ENCODE measurements at places on chromosomes 6 and 20.
A peak's percentile ranks its signal among the peaks of the same experiment; 100 is the strongest.

DNA sequence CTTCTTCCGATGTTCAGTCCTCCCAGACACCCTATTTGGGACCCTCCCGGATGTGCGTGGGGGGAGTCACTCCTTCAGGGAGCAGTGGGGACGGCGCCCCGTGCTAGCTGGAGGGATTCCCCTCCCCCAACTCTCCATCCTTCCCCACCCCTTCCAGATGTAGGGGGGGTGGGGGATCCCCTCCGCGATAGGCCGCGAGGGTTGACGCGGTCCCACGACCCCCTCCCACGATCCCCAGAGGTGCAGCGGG is 548 bp downstream of the GNL1 start:
- DNase-seq, result no peak

DNA sequence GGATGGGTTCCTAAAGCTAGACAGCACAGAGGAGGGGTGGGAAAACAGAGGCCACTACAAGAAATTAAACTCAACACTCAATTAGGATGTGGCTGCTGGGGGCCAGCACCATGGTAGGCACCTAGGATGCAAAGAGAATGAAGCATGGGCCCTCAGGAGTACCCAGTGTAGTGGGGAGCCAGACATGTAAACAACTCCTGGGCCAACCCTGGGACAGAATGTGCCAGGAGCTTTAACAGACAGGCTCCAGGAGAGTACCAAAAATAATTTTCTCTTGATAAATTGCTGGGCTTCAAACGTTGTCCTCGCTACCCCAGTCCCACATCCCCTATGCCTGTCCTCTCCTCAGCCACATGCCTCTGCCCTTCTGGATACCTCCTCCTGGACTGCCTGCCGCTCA is 1.7 kb downstream of the TMEM151B start:
- no peak for DNase-seq

DNA sequence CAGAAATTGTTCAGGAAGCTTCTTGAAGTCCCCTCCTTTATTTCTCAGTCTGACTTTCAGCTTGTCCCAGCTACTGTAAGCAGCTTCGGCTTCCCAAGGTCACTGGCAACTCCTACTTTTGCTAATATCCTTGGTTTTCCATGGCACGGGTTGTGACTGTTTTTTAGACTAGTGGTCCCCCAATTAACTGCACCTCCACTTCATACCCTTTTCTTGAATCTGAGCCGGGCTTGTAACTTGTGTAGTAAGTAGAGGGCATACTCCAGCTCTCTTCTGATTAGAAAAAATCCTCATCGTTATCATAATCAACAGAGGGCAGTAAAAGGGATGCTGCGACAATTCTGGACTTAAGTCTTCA is 162.3 kb upstream of the TNFAIP3 start:
- no peak for DNase-seq

- DNase-seq, result peak; percentile 51
These were observed 325.2 kb upstream of the NT5E start for GRCh38 chr6:85124472-85125354.

DNA sequence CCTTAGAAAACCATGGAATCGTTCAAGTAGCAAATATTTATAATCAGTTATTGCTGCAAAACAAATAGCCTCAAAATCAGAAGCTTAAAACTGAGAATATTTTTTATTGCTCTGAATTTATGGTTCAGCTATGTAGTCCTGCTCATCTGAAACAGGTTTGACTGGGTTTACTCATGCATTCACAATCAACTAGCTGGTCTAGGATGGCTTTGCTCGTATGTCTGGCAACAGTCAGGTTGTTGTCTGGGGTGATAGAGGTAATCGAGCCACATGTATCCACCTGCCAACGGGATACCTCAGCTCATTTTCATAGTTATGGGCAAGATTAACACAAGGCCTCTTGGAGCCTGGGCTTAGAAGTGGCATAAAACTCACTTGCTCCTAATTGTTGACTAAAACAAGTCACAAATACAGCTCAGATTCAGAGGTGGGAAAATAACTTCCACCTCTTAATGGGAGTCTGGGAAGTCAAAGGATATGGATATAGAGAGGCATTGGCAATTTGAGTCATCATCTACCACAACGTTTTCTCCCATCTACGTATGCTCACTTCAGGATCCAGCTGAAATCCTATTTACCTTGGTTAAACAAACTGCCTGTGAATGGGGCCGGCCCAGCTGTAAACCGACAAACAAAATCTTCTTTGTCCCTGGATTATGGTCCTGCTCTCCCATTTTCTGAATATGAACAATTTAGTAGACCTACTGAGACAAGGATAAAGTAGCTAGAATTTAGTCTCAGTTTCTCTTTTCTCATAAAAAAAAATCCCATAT is 54.5 kb upstream of the TENT5A start:
- DNase-seq, result no peak

GRCh38 chr6:155985660-155986138 is 530.1 kb upstream of the NOX3 start:
- no peak for DNase-seq

DNA sequence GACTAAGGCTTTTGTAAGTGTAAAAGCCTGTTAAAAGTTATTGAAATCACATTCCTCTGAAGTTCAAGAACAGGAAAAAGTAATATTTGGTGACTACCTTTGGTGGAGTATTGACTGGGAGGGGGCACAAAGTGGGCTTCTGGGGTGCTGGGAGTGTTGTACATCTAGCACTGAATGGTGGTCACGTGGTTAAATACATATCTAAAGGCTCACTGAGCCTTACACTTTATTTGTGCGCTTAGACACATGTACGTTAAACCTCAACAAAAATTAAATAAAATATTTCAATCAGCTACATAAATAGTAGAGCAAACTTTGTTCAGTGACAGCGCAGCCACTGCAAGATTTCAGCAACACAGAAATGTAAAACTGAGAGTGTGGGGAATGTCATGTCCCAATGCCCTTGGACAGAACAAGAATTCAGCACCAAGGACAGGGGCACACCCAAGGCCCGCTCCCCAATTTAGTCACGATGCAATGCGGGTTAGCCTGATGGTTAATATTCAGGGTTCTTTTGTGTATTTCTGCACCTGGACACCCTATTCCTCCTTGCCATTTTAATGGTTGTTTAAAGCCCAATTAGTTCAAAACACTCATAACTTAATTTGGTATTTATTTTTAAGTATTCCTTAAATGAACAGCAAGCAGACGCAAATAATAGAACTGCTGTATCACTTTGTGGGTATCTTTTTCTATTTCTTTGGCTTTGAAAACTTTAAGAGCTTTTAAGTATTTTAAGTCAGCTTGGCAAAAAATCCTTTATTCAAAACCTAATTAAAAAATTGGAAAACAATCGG is 37.4 kb downstream of the ANGPT4 start:
- peak; percentile 22 for DNase-seq

DNA sequence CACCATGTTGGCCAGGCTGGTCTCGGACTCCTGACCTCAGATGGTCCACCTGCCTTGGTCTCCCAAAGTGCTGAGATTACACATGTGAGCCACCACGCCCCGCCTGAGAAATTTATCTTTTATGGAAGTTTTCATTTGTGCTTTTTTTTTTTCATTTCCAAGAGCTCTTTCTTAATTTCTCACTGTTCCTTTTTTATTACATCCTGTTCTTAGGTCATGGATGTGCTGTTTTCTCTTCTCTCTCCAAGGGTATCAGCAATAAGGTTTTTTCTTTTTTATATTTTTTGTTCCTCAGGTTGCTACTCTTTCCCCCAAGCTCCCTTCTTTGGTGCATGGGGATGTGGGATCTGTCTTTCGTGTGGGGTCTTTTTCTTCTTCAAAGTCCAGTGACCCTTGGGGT is 21.2 kb upstream of the LSM14B start:
- no peak for DNase-seq

DNA sequence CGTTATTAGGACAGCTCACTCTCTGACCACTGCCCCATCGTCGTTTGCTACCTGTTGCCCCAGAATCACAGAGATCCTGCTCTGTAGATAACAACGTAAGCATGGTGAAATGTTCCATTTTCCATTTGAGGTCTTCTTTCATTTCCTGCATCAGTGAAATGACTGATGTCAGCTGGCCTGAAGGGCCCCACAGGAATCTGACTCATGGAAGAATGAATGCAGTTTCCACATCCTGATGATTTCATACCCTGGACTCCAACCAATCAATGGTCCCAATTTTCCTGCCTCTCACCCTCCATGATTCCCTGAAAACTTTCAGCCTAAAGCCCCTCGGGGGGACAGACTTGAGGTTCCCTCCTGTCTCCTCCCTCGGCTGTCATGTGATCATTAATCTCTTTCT is 394.4 kb upstream of the CDH4 start:
- DNase-seq, result peak; percentile 83

GRCh38 chr6:72037006-72037405 is 150.7 kb downstream of the RIMS1 start:
- no peak for DNase-seq

GRCh38 chr6:129312880-129313279 is 397.1 kb downstream of the ARHGAP18 start:
- DNase-seq, result peak; percentile 65

DNA sequence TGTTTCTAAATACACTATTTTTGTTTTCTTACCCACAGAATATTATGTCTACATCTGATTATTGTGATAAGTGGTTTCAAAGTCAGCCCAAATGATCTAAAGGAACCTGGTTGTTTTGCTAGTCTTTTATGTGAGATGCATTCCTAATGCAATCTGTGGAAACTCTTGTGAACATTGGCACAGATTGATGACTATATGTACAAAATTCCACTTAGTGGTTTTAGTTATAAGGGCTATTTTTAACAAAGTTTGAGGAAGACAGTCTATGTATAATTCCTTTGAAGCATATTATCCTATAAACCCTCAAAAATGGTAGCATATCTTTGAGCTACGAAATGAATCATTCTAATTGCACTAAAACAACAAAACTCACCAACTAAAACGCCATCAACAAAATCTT is 140.9 kb downstream of the GRIK2 start:
- peak; percentile 21 for DNase-seq

DNA sequence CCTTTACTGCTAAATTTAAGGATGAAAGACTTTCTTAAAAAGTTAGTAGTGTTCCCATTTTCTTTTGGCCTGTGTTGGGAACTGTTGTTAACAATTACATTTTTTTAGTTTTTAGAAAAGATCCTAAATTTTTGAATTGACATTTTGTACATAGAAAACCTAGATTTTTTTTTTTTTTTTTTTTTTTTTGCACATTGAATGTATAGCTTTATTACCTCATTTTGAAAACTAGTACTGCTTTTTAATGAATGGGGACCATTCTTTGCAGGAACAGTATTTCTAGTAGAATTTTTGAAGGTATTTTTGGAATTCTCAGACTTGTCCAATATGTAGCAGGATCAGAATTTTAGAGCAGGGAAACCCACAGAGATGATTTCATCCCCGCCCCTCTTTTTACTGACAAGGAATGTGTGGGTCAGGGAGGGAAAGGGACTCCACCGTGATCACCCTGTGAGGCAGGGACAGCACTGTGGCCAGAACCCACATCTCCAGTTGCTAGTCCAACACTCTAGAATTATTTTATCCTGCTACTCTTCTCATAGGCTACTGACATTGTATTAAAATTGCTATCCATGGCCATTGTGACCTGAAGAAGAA is 154.4 kb upstream of the SUPT3H start:
- no peak for DNase-seq

- DNase-seq, result no peak
These were observed 270.0 kb upstream of the ZFP64 start for GRCh38 chr20:52461582-52461981.

GRCh38 chr6:120378582-120379220 is 955.6 kb downstream of the TBC1D32 start:
- peak; percentile 69 for DNase-seq

- no peak for DNase-seq
These were observed 129.9 kb downstream of the EYA2 start for GRCh38 chr20:47024461-47024937.

GRCh38 chr20:21145424-21145823 is 19.5 kb downstream of the KIZ start:
- DNase-seq, result no peak

DNA sequence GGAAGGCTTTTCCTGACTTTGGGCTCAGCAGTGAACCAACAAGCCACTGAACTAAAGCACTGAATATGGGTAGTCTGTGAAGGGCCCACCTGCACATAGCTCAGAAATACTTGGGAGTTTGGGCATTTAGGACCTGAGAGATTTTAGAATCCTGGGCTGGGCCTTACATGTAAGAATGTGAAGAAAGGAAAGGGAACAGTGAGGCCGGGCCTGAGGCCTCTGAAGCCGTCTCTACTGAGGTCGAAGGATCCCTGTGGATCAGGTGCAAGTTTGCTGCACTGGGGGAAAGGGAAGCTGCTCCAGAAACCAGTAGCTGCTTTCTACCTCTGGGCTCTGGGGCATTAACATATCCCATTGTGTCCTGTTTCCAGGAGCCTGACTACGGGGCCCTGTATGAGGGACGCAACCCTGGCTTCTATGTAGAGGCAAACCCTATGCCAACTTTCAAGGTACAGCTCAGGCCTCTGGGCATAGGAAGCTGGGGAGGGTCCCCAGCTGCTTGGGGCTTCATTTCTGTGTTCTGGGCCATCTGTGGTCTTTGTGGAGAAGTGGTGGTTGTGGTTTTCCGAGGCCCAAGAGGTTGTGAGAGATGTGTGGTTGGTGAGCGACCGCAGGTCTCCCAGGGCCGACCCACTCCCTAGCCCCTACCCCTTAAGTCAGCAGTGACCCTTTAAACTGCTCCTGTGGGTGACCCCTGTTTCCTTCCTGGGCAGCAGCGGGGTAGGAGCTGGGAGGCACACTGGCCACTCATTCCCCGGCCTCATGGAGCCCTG is 30.3 kb downstream of the PLCG1 start:
- no peak for DNase-seq

DNA sequence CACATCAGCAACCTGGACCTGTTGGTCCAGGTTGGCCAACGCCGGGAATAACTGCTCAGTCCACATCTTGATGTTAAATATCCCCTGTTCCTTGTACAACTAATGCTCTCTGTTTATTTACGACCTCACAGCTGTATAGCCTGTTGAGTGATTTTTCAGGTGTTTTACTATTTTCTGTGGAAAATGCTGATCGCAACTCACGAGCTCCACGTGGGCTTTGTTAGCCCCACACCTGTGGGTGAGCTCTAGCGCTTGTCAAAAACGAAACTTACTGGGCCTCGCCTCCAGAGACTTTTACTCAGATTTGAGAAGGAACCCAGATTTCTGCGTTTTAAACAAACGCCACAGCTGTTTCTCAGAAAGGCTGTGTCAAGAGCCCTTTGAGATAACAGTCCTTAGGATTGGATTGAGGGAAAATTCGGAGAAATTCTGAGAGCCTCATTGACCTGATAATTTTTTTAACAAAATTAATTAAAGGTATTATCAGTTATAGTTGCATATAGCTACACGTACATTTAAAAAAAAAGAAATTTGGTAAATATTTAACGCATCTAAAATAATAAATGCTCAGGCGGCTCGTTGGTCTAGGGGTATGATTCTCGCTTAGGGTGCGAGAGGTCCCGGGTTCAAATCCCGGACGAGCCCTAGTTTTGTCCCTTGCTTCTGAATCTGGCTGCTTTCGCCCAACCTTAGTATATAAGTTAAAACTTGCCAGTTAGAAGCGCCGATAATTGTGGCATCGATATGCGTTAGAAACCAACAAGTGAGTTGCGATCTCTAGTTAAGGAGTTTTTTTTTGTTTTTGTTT is 16.7 kb downstream of the HMGN4 start:
- peak; percentile 73 for DNase-seq

- no peak for DNase-seq
These were observed 95.2 kb downstream of the PSMG4 start for GRCh38 chr6:3353939-3354338.
